ENCODE measurements at places on chromosomes 1 and 21.

DNA sequence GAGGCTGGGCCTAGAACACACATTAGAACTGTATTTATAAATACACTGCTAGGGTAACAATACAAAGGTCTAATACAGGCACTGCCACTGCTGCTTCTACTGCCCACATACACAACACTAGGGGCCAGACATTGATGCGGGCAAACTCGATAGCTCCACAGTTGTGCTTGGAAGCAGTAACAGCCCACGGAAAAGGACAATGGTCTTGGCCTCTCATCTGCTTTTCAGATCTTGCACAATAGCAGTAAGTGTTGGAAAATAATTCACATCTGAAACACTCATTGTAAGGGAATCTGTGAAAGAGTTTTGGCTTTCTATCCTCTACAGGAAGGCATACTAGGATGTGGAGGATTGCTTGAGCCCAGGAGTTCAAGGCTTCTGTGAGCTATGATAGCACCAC, 6.9 kb upstream of the SPOCD1 start:
- no peak for DNase-seq

DNA sequence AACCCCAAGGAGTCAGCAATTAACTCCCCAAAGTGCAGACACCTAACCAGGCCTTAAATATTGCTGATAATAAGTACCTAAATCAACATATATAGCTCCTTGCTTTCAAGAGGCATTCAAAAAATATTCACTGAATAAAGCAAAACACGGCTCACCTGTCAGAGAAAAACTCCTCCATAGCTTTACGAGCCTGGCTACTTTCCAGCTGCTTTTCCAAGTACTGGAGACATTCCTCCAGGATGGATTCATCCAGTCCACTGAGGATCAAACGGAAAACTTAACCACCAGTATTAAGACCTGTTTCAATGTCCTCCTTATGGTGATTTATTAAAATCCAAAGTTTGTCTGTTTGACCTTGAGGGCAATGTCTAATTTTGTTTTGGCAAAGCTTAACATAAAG, 44.6 kb downstream of the UBR4 start:
- DNase-seq: no peak

DNA sequence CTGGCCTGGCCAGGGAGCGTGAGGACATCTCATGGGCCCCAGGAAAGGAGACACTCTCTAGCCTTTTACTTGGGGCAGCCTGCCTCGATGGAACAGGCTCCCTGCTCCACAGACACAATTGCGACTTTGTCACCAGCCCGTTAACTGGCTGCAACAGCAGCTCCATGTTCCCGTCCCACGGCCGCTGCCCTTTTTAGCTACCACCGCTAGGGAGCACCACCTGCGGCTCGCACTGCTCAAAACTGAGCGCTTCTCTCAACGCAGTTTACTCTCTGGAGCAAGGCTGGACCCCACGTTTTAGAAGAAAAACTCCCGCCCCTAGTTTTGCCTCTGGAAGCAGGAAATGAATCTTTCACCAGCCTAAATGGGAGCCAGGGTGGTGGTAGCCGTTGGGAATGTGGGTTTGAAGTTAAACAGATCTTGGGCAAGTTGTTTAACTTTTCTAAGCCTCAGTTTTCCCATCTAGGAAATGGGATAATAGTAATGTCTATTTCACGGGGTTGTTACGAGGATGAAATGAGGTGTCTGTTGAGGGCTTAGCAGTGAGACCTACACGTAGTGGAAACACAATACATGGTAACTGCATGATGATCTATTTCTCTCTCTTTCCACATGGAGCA, 3.5 kb upstream of the LRRC38 start:
- no peak for DNase-seq

DNA sequence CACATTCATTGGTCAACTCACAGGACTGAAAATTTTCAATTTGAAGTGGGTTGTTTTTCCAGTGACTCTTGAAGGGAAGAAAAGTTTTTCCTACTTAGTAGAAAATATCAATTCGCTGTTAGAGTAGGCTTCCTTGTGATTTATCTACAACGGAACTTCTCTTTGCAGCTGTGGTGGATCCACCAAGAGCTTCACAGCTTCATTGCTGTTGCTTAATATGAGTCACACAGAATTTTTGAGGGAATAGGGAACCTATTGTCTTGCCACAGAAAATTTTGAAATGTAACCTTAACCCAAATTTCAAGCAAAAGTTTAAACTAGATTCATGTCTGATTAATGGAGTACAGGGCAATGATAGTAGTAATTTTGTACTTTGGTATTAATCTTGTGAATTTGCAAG, 58.4 kb upstream of the IFI44L start:
- no peak for DNase-seq

DNA sequence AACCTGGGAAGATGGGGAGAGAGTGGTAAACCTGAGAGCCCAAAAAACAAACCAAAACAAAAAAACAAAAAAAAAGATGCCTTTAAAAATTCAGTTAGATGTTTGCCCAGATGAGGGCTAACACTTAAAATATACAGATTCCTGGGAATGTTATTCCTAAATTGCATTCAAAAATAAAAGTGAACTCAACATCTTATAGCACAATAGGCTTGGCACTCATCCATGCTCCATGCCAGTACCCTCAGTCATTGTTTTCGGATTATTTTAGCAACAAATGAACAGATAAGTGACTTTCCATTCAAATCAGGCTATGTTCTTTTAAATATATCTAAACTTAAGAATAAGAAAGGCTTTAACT, 3.7 kb downstream of the ATP1A1 start:
- DNase-seq: no peak

All from NCI-H2227 treated with DMSO at 0.1 percent for 48 hours (cell line).